HCT116 (cell line): ENCODE measurements at places on chromosomes 2 and 18.

- H3K27ac ChIP-seq, result no peak overlapping the region
- no peaks in the 10 kb centered on the region for H3K36me3 ChIP-seq
- 0 out of 2 replicates have a peak, but pooled peaks cover 3% of the 10 kb centered on the region for H3K4me1 ChIP-seq
- no peaks in the 10 kb centered on the region for H3K27me3 ChIP-seq
Observed at GRCh38 chr2:176457481-176457880, 188.2 kb downstream of the MTX2 start.

DNA sequence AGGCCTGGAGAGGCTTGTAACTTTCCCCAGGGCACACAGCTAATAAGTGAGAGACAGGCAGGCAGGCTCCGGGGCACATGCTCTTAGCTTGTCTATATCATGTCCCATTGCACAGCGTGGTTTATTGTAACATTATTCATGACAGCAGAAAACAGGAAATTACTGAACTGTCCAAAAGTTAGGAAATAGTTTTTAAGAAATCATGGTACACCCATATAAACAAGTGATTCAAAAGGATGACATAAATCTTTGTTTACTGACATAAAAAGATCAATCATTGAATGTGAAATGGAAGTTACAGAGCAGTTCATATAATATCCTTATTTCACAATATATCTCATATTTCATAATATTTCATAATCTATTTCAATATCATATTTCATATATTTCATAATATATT, 34.3 kb upstream of the TXNDC2 start:
- H3K4me3 ChIP-seq, result no peak overlapping the region
- no peaks in the 10 kb centered on the region for H3K36me3 ChIP-seq
- no peak overlapping the region for H3K27ac ChIP-seq
- DNase-seq, result no peak
- no peaks in the 10 kb centered on the region for H3K27me3 ChIP-seq

- peaks cover 27% of the 10 kb centered on the region for H3K4me1 ChIP-seq
- DNase-seq, result no peak
- H3K27me3 ChIP-seq, result no peaks in the 10 kb centered on the region
- H3K27ac ChIP-seq, result peak overlapping the region; percentile 2; the same call in 1 of the 2 replicates
- H3K4me3 ChIP-seq, result peak overlapping the region; percentile 22
Observed at GRCh38 chr2:74740395-74740740, 86.3 kb downstream of the SEMA4F start.

DNA sequence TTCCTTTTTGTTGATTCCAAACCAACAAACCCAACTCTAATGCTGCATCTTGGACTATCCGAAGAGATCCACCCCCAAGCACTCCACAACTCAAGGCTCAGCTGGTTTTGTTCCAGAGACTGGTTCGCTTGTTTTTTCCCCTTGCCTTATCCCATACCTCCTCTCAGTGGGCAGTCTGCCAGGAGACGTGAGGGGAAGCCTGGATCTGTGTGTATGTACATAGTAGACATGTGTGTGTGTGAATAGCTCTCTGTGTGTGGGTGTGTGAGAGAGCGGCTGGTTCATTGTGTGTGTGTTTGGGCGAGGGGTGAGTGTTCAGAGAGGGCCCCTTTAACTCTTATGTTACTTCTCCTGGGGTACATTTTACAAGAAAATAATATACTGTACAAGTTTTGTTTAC, 94.4 kb downstream of the NRP2 start:
- DNase-seq, result no peak
- no peak overlapping the region for H3K4me3 ChIP-seq
- H3K27ac ChIP-seq, result no peak overlapping the region
- H3K27me3 ChIP-seq, result peaks cover 21% of the 10 kb centered on the region; the same call in 1 of the 2 replicates
- no peaks in the 10 kb centered on the region for H3K4me1 ChIP-seq

GRCh38 chr2:216692636-216693413, 2.5 kb downstream of the IGFBP5 start:
- H3K36me3 ChIP-seq, result no peaks in the 10 kb centered on the region
- 0 out of 2 replicates have a peak, but pooled peaks cover 6% of the 10 kb centered on the region for H3K27me3 ChIP-seq

DNA sequence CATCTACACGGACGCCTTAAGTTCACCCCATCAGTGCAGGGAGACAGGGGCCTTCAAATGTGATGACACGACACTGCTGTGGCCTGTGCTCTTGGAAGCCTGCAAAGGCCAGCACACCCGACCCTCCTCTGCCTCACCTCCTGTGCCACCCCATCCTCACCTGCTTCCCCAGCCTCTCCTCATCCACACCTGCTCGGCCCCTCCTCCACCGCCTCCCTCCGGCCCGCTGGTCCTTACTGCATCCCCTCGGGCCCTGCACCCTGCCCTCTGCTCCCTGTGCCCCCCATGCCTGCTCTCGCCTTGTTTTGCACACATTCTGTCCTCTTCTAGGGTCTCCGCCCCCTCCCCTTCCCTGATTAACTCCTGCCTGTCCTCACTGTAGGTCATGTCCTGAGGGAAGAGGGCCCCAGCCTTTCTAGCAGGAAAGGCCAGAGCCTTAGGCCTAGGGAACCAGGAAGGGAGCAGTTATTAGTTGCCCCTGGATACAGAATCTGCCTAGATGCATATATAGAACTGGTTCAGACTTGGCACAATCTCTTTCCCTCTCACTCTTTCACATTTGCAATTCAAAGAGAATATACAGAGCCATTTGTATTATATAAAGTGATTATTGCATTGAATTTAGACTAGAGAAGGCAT, 39.4 kb downstream of the TRAPPC12 start:
- no peaks in the 10 kb centered on the region for H3K36me3 ChIP-seq
- H3K27me3 ChIP-seq, result no peaks in the 10 kb centered on the region
- no peak for DNase-seq

DNA sequence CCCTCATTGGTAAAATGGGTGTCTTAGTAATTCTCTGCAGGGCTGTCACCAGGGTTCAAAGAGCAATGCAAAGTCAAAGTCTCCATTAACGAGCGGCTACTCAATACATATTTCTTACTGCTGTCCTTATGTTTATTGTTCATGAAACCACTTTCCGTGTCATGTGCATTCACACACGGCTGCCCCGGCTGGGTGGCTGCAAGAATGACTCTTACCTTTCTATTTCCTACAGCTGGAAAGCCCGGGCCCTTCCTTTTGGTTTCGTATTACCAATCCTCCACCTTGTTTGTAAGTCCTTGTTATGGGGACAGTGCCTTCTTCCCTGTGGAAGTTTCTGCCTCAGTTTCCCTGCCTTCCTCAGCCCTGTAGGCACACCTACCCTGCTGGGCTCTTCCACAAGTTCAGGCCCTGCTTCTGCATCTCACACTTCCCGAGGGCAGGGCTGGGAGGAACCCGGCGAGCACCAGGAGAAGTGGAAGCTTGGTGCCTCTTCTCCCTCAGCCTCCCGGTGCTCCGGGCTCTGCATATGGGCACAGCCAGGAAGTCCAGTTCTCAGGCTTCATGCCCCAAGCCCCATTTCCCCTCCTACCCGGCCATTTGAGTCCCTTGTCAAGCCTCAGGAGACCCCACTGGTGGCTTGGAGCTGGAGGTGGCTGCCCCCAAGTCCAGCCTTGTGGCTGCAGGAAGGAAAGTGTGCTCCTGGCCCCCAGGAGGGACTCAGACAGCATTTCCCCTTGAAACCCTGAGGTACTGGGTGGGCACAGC, 18.7 kb upstream of the ACKR3 start:
- H3K27ac ChIP-seq, result no peak overlapping the region
- H3K4me1 ChIP-seq, result no peaks in the 10 kb centered on the region
- peaks cover 19% of the 10 kb centered on the region; the same call in 1 of the 2 replicates for H3K27me3 ChIP-seq
- H3K36me3 ChIP-seq, result no peaks in the 10 kb centered on the region
- no peak overlapping the region for H3K4me3 ChIP-seq
- no peak for DNase-seq

- no peak overlapping the region for H3K4me3 ChIP-seq
- no peaks in the 10 kb centered on the region for H3K27me3 ChIP-seq
- DNase-seq, result no peak
- H3K36me3 ChIP-seq, result no peaks in the 10 kb centered on the region
- no peak overlapping the region for H3K27ac ChIP-seq
Observed at GRCh38 chr2:37625156-37625555, 46.3 kb downstream of the CDC42EP3 start.

DNA sequence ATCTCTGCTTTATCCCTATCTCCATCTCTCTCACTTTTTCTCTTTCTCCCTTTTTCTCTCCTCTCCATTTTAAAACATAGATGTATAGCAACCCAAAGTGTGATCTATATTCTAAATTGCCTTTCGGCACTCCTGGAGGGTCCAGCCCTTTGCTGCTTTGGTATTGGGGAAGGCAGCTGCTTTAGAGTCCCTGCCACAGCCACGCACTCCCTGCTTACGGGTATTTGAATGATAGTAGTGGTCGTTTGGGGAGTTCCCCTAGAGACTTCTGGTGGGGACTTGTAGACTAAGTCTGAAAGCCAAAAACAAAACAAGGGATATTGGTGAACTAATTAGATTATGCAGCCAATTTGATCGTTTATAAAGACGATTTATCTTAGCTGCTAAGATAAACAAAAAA, 11.9 kb downstream of the QPCT start:
- H3K36me3 ChIP-seq, result no peaks in the 10 kb centered on the region
- no peaks in the 10 kb centered on the region for H3K4me1 ChIP-seq
- no peak overlapping the region for H3K4me3 ChIP-seq
- peaks cover 10% of the 10 kb centered on the region; the same call in 1 of the 2 replicates for H3K27me3 ChIP-seq
- no peak overlapping the region for H3K27ac ChIP-seq
- DNase-seq, result no peak

DNA sequence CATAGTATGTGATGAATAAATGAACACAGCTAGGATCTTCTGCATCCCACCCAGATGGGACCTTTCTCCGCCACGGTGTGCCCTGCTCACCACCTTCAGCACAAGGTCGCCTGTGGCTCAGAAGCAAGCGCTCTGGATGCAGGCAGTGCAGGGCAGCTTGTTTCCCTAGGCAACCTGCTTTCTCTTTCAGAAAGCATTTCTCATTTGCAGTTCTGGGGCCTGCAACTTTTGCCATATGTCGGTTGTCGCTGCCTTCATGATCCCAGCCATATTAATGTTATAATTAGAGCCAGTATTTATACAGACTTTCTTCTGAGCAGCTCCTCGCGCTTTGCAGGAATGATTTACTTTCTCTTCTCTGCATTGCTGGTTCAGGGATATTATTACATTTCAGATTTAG, 692.8 kb downstream of the RNF144A start:
- no peaks in the 10 kb centered on the region for H3K4me1 ChIP-seq
- no peak overlapping the region for H3K27ac ChIP-seq
- DNase-seq, result no peak
- H3K4me3 ChIP-seq, result no peak overlapping the region
- 0 out of 2 replicates have a peak, but pooled peaks cover 2% of the 10 kb centered on the region for H3K27me3 ChIP-seq
- no peaks in the 10 kb centered on the region for H3K36me3 ChIP-seq

DNA sequence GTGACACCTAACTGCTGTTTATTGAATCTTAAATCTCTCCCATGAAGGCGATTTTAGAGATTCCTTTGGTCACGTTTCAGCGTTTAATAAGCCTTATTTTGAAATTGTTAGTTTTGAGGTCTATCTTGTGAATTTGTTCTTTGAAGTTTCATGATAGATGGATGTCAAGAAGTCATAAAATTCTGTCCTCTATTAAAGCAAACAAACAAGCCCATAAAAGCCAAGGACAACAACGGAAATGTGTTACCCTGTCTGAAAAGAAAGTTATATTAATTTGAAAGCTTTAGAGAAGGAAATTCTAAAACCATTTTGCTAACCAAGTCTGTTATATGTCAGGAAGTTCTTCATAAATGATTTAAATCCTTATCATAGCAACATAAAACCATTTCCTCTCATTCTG, 7.0 kb upstream of the CAVIN2 start:
- H3K36me3 ChIP-seq, result no peaks in the 10 kb centered on the region
- no peak overlapping the region for H3K4me3 ChIP-seq
- no peak for DNase-seq
- H3K27ac ChIP-seq, result no peak overlapping the region
- no peaks in the 10 kb centered on the region for H3K27me3 ChIP-seq
- H3K4me1 ChIP-seq, result peaks cover 7% of the 10 kb centered on the region; the same call in 1 of the 2 replicates

DNA sequence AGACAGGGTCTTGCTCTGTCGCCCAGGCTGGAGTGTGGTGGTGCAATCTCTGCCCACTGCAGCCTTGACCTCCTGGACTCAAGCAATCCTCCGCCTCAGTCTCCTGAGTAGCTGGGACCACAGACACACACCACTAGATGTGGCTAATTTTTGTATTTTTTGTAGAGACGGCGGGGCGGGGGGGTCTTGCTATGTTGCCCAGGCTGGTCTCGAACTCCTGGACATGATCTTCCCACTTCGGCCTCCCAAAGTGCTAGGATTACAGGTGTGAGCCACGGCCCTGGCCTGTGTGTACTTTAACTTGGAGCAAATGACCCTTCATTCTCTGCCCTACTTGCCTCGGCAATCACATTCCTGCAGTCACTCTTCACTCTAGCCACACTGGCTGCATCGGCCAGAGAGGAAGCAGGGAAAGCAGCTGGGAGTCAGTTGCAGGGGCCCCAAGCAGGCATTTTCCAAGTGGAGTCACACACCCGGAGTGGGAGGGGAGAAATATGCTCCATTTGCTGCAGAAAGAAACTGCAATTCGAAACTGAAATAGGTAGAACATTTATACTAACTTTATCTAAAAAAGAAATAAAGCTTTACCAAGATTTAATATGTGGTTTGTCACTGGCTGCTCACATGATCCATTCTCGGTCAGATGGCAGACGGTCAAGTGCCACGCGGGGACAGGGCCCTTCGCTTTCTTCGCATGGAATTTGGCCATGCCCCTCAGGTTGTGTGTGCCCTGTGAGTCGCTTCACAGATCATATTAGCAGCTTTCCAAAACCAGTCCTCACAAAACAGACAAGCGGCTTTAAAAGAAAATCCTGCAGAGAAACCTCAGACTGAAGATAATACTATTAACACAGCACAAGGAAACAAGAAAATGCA, 37.1 kb downstream of the FAM161A start:
- no peak overlapping the region for H3K27ac ChIP-seq
- H3K27me3 ChIP-seq, result 0 out of 2 replicates have a peak, but pooled peaks cover 4% of the 10 kb centered on the region
- DNase-seq, result no peak
- no peaks in the 10 kb centered on the region for H3K4me1 ChIP-seq

GRCh38 chr2:182822733-182823132, 43.7 kb downstream of the FRZB start:
- H3K36me3 ChIP-seq, result no peaks in the 10 kb centered on the region
- no peaks in the 10 kb centered on the region for H3K27me3 ChIP-seq
- H3K27ac ChIP-seq, result no peak overlapping the region

GRCh38 chr18:28281400-28281799, 104.5 kb upstream of the CDH2 start:
- no peaks in the 10 kb centered on the region for H3K36me3 ChIP-seq
- H3K27ac ChIP-seq, result no peak overlapping the region
- DNase-seq, result no peak

DNA sequence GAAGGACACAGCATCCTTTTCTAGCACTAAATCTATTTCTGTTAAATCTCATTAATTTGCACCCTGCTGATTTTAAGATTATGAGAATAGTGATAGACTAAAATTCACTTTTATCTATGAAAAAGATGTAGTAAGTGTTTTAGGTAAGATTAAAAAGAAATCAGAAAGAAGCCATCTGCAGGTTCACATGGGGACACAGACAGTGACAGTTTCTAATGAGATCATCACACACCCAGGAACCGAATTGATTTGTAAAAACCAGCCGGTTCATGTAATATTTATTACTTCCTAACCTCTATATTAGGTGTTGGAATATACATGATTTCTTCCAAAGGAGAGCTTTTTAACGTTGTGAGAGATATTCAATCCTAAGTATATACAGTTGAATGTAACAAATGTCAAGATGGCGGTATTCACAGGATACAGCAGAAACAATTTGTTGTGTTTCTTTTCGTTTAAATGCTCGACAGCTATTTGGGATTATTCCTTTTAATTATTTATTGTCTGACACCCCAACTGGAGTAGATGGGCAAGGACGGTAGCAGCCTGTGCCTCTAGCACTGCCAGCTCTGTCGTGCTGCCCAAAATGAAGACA, 223.4 kb downstream of the CCDC102B start:
- H3K27ac ChIP-seq, result no peak overlapping the region
- H3K4me3 ChIP-seq, result no peak overlapping the region
- H3K27me3 ChIP-seq, result no peaks in the 10 kb centered on the region
- H3K4me1 ChIP-seq, result no peaks in the 10 kb centered on the region
